Fibroblast of villous mesenchyme (primary cell): ENCODE measurements at places on chromosomes 2 and 18. TPM values are rescaled to one million over a fixed set of nuclear protein-coding genes. Genes with fewer than 3 reads are reported as not detected.

GRCh38 chr2:44086629-44087028 is 82.0 kb upstream of the PPM1B start:
- no peak for DNase-seq

- no peak for DNase-seq
Measured at GRCh38 chr2:224670203-224670602, 46.0 kb downstream of the CCDC195 start.

DNA sequence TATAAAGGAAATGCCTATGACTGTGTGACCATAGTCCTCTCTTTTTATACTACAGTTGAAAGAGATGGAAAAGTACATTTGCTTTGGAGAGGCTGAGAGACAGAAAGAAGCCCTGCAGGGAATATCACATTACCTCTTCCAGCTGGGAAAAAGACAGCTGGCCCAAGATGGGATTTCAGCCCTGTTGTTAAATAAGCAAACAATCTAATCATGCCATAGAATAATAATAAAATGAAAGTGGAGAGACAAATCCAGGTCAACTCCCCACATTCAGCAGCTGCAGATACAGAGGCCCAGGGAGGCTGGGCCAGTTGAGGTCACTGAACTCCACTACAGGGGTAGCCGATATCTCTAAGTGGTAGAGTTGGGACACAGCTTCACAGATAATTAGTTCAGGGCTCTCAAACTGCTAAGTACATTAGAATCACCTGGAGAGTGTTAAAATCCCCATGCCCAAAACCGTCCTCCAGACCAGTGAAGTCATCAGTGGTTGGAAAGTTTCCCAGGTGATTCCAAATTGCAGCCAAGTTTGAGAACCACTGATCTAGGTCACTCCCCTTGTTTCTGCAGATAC is 81.9 kb downstream of the MOGAT1 start:
- DNase-seq, result peak; percentile 80

DNA sequence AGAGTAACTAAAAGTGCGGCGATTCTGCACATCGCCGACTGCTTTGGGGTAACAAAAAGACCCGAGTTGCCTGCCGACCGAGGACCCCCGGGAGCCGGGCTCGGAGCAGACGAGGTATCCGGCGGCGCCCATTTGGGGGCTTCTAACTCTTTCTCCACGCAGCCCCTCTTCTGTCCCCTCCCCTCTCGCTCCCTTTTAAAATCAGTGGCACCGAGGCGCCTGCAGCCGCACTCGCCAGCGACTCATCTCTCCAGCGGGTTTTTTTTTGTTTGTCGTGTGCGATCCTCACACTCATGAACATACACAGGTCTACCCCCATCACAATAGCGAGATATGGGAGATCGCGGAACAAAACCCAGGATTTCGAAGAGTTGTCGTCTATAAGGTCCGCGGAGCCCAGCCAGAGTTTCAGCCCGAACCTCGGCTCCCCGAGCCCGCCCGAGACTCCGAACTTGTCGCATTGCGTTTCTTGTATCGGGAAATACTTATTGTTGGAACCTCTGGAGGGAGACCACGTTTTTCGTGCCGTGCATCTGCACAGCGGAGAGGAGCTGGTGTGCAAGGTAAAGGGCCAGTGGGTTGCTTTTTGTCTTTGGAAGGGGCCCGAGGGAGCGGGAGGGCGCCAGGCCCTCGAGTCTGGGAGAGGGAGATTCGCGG is 1.4 kb downstream of the TRIB2 start:
- peak; percentile 44 for DNase-seq

- DNase-seq, result peak; percentile 88
Measured at GRCh38 chr2:46650556-46651001, 171.2 kb downstream of the TMEM247 start.

Gene UGT1A1
- not detected in 2 replicates for total RNA-seq

DNA sequence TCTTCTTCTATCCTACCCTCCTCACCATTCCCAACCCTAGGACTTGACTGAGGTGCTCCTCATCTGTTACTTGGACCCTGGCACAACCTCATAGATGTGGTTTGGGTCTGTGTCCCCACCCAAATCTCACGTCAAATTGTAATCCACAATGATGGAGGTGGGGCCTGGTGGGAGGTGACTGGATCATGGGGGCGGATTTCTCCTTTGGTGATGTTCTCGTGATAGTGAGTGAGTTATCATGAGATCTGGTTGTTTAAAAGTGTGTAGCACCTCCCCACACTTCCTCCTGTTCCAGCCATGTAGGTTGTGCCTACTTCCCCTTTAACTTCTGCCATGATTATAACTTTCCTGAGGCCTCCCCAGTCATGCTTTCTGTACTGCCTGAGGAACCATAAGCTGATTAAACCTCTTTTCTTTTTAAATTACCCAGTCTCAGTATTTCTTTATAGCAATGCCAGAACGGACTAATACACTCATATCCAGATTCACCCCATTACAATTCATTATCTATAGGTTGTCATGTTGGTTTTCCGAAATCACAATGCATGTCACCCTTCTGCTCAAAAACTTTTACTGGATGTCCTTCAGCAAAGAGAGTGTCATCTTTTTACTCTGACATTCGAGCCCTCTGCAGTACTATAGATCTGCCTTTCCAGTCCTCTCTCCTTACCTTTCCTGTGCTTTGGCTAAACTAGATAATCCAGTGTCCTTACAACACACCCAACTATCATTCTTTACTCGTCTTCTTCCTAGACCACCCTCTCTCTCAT is 45.7 kb downstream of the APOB start:
- no peak for DNase-seq

DNA sequence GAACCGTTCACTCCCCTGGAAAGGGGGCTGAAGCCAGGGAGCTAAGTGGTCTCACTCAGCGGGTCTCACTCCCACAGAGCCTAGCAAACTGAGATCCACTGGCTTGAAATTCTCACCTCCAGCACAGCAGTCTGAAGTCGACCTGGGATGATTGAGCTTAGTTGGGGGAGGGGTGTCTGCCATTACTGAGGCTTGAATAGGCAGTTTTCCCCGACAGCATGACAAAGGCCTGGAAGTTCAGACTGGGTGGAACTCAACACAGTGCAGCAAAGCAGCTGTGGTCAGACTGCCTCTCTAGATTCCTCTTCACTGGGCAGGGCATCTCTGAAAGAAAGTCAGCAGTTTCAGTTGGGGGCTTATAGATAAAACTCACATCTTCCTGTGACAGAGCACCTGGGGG is 292.5 kb downstream of the NUP35 start:
- DNase-seq, result no peak

DNA sequence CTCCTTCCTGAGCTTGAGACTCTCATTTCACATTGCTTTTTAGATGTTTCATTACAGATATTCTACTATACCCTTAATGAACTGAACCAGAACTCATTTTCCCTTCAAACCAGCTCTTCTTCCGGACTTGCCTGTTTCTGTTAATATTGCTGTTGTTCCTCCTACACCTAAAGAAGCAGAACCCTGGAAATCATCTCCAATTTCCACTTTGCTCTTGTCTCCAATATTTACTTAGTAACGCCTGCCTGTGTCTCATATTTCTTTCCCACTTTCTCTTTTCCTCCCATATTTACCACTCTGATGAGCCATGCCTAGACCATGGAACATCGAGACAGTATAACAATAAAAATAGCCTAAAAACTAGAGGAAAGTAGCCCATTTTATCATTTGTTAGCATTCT is 17.9 kb upstream of the GMCL1 start:
- DNase-seq, result no peak

- peak; percentile 76 for DNase-seq
Measured at GRCh38 chr2:47056868-47057686, 98.0 kb downstream of the STPG4 start.
